ENCODE measurements at places on chromosomes 5 and 9. TPM values are rescaled to one million over a fixed set of nuclear protein-coding genes. Genes with fewer than 3 reads are reported as not detected.

Gene FOXD4L5
- total RNA-seq = 0.29 TPM

Gene RNF183
- total RNA-seq = 0.44 TPM

Gene DRD1
- total RNA-seq = not detected

DNA sequence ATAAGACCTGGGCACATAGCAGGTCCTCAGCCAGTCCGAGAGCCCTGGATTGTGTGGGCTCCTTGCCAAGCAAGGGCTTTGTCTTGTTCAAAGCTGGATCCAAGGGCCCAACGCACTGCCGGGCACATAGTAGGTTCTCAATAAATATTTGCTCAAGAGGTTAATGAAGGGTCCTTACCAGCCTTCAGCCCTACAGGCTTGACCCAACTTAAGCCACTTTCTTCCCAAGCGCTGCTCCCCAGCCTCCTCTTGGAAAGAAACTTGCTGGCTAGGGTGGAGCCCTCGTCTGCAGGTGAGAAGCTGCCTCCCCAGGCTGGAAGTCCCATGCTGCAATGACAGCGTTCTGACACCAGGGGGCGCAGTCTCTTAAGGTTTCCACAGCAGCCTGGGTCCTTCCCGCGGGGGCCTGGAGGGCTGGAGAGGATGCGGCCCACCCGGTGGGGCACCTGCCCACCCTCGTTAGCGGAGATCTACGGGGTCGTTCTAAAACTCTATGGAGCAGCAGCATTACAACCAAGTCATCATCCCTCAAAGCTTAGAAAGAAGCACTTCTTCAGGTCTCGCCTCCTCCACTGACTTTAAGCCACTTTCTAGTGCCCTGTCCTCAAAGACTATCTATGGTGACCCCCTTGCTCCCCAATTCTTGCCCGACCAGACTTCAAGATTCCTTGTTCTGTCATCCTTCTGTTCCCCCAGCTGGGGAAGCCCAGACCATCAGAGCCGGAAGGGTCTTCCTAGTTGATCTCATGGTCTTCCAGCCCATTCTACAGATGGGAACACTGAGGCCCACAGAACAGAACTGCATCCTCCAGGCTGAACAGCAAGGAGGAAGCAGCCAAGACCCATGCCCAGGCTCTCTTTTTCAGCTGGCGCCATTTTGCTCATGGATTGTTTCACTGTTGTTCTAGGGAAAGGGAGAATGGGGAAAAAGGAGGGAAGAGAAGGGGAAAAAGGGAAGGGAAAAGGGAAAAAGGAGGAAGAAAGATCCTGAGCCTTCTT lies 115.4 kb downstream of the LHX2 start:
- H3K27ac ChIP-seq = no peak overlapping the region
- H3K4me3 ChIP-seq = no peak overlapping the region
- peaks cover 29% of the 10 kb centered on the region for H3K27me3 ChIP-seq
- H3K4me1 ChIP-seq = no peaks in the 10 kb centered on the region
- no peaks in the 10 kb centered on the region for H3K36me3 ChIP-seq

GRCh38 chr9:97943308-97943855 lies 5.4 kb upstream of the HEMGN start:
- H3K27me3 ChIP-seq = peaks cover 34% of the 10 kb centered on the region
- no peak overlapping the region for H3K4me3 ChIP-seq
- no peaks in the 10 kb centered on the region for H3K4me1 ChIP-seq
- DNase-seq = no peak

DNA sequence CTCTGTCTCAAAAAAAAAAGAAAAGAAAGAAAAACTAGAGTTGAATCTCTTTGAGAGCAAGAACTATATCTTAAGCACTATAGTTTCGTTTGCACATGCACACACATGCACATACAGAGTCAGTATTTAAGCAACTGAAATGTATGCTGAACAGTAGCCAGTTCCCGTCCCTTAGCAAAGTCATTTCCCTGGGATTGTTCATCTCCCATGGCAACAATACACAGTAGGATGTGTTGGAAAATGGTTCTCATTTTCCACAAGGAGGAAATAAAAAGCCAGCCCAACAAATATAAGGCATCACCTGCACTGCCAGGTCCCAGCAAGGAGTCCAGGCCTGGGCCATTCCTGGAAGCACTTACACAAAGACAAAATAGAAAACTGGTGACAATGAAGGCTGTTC lies 4.2 kb upstream of the ZNF346 start:
- H3K4me1 ChIP-seq = peaks cover 4% of the 10 kb centered on the region
- H3K27ac ChIP-seq = no peak overlapping the region
- no peak for DNase-seq
- no peak overlapping the region for H3K4me3 ChIP-seq
- no peaks in the 10 kb centered on the region for H3K27me3 ChIP-seq

DNA sequence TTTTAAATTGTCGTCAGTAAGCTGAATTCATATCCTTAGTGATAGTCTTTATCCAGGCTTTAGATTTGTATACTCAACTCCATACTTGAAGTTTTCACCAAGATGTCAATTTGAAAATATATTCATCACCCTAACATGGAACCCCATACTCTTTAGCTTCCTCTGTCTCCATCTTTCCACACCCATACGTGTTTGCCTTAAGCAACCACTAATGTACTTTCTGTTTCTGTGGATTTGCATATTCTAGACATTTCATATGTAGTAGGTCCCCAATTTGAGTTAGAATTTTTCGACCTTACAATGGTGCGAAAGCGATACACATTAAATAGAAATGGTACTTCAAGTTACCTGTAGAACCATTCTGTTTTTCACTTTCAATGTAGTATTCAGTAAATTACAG lies 65.2 kb downstream of the NSD1 start:
- H3K27ac ChIP-seq = no peak overlapping the region
- H3K36me3 ChIP-seq = peaks cover 26% of the 10 kb centered on the region
- no peaks in the 10 kb centered on the region for H3K4me1 ChIP-seq
- no peak for DNase-seq

DNA sequence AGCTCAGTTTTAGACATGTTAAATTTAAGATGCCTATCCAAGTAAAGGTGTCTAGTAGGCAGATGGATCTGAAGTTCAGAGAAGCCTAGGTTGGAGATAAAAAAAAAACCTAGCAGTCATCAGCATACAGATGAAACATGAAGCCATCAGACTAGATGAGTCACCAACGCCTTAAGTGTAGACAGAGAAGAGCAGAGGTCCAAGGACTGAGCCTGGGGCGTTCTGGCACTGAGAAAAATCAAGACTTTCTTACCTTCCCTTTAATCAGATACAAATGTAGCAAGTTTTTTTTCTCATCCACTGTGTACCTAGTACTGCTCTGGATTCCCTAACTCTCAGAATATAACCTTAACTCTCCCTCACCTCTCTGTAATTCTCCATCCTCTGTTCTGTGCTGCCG lies 97.3 kb downstream of the SIL1 start:
- no peaks in the 10 kb centered on the region for H3K27me3 ChIP-seq
- H3K4me1 ChIP-seq = peaks cover 12% of the 10 kb centered on the region
- H3K4me3 ChIP-seq = no peak overlapping the region
- no peak for DNase-seq
- peaks cover 3% of the 10 kb centered on the region for H3K36me3 ChIP-seq
